ENCODE measurements at places on chromosomes 5 and 9.

- DNase-seq, result no peak
- H3K36me3 ChIP-seq, result no peaks in the 10 kb centered on the region
- no peaks in the 10 kb centered on the region for H3K27me3 ChIP-seq
- H3K4me1 ChIP-seq, result no peaks in the 10 kb centered on the region
- H3K27ac ChIP-seq, result no peak overlapping the region
Measured at GRCh38 chr9:3511551-3511950, 14.2 kb downstream of the RFX3 start.

DNA sequence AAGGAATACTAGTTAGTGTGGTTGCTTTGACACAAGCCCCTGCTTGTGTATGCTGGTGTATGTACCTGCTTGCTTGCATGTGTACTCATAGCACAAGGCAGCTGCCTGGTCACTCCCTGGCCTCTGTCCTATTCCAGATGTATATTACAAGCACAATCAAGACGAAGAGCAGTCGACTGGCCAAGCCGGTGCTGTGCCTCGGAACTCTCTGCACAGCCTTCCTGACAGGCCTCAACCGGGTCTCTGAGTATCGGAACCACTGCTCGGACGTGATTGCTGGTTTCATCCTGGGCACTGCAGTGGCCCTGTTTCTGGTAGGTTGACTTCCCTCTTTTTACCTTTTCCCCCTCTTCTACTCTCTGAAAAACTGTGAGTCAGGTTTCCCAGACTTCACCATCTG is 72.1 kb downstream of the BAAT start:
- no peaks in the 10 kb centered on the region for H3K27me3 ChIP-seq
- DNase-seq, result no peak
- no peaks in the 10 kb centered on the region for H3K36me3 ChIP-seq
- H3K27ac ChIP-seq, result no peak overlapping the region

GRCh38 chr5:122727112-122727541 is 47.8 kb upstream of the SNX2 start:
- DNase-seq, result no peak
- no peaks in the 10 kb centered on the region for H3K27me3 ChIP-seq
- H3K36me3 ChIP-seq, result no peaks in the 10 kb centered on the region
- H3K27ac ChIP-seq, result no peak overlapping the region
- H3K4me3 ChIP-seq, result no peak overlapping the region

DNA sequence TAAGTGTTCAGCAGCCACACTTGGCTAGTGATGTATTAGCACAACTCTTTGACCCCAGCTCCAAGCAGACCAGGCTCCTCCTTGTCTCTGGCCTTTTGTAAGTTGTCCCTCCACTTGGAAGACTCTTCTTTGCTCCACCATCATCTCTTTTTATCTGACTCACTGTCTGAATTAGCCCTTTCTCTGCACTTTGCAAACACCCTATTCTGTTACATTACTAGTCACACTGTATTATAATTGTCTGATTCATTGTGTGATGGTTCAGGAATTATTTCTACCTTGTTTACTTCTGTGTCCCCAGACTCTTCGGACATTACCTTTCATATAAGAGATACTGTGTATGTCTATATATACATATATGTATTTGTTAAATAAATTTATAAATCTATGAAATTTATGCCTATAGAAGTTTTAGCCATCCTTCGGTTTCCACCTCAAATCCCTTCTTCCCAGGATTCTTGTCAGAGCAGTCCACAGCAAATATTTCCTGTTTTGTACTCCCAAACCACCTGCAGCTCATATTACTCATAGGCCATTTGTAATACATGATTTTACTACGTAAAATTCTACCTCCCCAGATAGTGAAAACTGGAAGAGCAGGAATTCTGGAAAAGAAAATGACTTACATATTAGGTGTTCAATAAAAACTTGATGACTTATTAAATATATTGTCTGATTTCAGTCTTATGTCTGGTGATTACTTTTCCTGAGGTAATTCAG is 69.0 kb downstream of the MTAP start:
- H3K4me1 ChIP-seq, result no peaks in the 10 kb centered on the region
- DNase-seq, result no peak
- H3K36me3 ChIP-seq, result no peaks in the 10 kb centered on the region
- no peak overlapping the region for H3K27ac ChIP-seq

Data from hepatocyte (in vitro differentiated cells).